ENCODE measurements at places on chromosomes 3 and 15.

DNA sequence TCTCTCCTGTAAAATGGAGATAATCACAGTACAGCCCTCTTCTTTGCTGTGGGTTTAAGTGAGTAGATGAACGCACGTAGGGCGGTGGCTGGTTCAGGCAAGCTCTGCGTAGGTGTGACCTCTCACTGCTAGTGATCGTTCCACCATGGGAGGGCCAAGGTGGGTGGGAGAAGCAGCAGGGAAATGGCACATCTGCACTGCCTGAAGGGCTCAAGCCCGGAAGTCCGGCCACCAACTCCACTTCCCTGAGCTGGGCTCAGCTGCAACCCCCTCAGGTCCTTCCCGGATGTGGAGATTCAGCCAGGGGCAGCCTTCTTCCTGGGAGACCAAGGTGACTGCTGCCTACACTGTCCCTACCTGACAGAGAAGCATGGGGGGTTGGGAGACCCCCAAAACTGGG lies 102.9 kb downstream of the ADCY5 start:
- DNase-seq: no peak

GRCh38 chr3:31762097-31762764 lies 218.8 kb downstream of the OSBPL10 start:
- no peak for DNase-seq

DNA sequence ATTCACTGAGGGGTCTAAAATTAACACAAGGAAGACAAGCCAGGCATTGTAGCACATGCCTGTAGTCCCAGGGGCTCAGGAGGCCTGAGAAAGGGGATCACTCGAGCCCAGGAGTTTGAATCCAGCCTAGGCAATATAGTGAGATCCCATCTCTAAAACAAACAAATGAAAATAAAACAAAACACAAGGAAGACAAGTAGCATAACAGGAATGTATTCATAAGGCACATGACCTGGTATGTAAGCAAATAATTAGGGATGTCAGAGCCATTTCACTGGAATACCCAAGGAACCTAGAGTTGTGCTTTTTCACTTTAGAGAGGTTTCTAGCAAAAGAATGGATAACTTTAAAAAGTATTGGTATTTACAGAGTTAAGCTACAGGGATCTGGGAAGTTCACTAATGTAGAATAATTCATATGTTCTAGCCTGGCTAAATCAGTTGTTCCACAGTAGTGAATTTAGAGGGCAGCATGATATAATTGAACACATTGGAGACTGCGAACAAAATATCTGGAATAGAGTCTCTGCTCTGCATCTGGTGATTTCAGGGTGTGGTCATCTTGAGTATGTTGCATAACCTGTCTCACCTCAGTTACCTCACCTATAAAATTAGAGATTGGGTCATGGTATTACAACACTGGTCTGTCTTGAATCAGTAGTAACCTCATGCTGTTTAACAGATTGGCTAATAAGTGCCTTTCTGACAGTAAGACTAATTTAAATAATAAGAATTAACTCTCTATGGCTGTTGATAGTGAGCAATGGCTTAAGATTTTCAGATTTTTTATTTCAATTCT lies 9.3 kb downstream of the GRAMD1C start:
- DNase-seq: no peak

- DNase-seq: no peak
These were observed 4.1 kb upstream of the CHST14 start for GRCh38 chr15:40466426-40467260.

DNA sequence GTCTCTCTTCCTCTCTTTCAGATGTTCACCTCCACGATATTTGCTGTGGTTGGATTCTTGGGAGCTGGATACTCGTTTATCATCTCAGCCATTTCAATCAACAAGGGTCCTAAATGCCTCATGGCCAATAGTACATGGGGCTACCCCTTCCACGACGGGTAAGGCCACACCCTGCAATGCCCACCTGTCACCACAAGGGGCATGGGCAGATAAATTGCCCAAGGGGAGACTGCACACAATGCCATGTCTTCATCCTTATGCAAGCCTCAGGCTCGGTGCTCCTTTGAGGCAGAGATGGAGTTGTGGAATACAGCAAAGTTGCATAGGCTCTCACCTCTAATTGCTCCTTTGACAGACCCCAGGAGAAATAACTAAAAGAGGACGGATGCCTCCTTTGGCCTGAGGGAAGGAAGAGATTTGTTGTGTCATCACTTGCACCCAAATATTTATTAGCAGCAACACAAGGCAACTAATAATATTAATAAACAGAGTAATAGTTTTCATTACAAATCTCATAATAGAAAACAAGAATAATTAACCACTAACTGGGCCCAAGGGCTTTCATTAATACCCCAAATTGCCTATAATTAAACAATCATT lies 13.2 kb downstream of the TM4SF4 start:
- peak; percentile 77 for DNase-seq
